ENCODE measurements at places on chromosomes 12 and 14.
A peak's percentile ranks its signal among the peaks of the same experiment; 100 is the strongest.

DNA sequence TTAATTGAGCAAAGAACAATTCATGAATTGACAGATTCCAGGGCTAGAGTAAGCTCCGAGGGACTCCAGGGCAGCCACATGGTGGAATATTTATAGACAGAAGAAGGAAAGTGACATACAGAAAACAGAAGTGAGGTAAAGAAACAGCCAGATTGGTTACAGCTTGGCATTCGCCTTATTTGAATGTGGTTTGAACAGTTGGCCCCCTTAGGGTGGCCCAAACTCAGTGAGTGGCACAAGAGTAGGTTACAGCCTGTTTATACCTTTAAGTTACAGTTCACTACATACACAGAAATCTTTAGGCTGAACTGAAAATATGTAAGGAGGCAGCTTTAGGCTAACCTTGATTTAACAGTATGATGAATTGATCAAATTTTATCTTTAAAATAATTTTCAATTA, 174.5 kb upstream of the CNOT2 start:
- DNase-seq = no peak

- DNase-seq = peak; percentile 29
Measured at GRCh38 chr14:21056520-21057163, 980 bp upstream of the RNASE8 start.

DNA sequence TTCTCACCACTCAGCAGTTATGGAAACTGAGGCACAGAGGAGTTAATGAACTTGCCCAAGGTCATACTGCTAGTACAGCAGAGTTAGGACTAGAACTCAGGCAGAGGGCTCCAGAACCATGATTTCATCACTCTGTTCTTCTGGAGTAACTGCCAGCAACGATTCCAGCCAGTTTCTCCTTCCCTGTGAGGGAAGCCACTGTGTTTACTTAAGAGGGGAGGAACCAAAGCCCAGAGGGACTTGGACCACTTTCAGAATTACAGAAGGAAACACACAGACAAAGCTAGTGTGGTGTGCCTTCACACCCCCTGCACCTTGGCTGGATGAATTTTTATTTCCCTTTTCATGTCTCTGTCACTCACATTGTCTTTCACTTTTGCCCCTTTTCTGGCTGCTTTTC, 398.2 kb downstream of the DPF3 start:
- DNase-seq = peak; percentile 33

- peak; percentile 10 for DNase-seq
Measured at GRCh38 chr12:68743356-68743755, 2.6 kb upstream of the SLC35E3 start.

DNA sequence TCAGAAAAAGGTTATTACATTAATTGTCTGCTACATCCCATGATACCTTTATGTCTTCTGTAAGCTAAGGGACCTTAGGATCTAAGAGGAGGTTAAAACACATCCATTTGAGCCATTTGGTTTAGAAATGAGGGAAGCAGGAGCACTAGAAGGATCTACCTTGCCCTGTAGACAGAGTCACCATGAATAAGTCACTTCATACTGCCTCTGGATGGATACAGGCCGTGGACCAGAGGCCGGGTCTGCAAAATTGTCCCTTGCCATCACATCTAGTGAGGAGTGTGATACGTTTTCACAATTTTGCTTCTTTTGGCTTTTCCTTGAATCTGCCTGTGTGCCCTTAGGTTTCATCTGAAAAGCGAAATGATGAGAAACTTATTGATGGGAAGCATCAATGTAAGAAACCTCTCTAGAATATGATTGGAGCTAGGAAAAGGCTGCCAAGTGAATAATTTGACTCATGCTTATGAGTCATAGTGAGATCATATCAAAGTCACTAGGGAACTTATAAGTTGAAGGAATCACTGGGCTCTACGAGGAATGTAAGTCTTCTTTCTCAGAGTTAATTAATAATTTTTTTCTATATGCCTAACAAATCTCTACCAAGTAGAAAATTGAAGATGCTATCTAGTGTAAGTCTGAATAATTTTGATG, 10.8 kb downstream of the GLRX5 start:
- DNase-seq = peak; percentile 88

- peak; percentile 44 for DNase-seq
Measured at GRCh38 chr12:80877721-80878265, 59.9 kb downstream of the LIN7A start.

DNA sequence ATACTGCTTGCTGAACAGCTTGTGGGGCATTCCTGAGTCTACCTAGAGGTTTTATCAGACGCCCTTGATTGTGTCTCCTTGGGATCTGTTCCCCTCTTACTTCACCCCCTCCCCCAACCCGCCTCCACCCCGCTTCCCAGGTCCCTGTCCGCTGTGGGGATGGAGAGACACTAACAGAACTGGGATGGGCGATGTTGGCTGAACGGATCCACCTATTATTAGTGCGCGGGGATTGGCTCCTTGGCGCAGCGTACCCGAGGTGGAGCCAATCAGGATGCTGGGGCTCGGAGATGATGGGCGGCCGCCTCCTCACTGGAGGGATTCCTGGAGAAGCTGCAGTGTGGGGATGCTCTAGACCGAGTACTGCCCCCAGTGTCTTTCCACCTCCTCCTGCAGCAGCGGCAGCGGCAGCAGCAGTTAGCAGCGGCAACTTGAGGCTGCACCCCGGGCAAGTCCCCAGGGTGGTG, at the start of gene SYT1:
Gene SYT1, plus strand, starts transcription at position 372 of the 467 bp plus-strand sequence.
- DNase-seq = peak; percentile 92

DNA sequence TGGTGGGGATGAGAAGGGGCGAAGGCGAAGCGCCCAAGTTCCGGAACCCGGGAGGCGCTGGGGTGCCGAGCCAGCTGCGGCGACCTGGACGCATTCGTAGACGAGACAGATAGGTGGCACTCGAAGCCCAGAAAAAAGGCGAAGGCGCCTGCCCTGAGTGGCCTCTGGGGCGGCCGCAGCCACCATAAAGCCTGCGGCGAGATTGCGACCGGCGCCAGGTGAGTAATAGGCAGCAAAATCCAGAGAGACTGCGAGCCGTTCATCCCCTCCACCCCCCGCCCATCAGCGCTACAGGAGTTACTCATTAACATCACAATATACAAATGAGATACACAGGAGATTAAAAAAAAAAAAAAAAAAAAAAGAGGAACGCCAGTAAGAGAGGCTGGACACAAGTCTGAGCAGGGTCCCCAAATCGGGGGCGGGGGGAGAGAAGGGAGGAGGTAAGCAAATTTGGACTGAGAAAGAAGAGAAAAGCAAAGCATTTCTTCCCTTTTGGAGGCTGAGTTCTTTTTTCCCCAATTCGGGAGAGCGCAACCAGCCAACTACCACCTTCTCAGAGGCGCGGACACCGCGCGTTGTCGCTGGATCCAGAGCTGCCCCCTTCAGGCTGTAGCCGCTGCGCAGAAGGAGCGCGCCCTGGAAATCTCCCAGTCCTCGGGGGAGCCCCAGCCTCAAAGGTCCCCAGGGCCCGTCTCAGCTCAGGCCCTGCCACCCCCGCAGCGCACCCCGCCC, 15.7 kb downstream of the TBX3 start:
- peak; percentile 97 for DNase-seq

Measured in foreskin fibroblast (primary cell).